ENCODE measurements at places on chromosomes 5 and 9. TPM values are rescaled to one million over a fixed set of nuclear protein-coding genes. Genes with fewer than 3 reads are reported as not detected.

CFAP77 gene
- not detected for total RNA-seq

TMEM171 gene
- total RNA-seq: 6.7 TPM

AQP7 gene
- total RNA-seq: not detected

DMRT3 gene
- not detected for total RNA-seq

SEMA5A gene
- 40.1 TPM for total RNA-seq

LAMC3 gene
- not detected for total RNA-seq

KCNV2 gene
- not detected for total RNA-seq

LMBRD2 gene
- total RNA-seq: 28.2 TPM

DNA sequence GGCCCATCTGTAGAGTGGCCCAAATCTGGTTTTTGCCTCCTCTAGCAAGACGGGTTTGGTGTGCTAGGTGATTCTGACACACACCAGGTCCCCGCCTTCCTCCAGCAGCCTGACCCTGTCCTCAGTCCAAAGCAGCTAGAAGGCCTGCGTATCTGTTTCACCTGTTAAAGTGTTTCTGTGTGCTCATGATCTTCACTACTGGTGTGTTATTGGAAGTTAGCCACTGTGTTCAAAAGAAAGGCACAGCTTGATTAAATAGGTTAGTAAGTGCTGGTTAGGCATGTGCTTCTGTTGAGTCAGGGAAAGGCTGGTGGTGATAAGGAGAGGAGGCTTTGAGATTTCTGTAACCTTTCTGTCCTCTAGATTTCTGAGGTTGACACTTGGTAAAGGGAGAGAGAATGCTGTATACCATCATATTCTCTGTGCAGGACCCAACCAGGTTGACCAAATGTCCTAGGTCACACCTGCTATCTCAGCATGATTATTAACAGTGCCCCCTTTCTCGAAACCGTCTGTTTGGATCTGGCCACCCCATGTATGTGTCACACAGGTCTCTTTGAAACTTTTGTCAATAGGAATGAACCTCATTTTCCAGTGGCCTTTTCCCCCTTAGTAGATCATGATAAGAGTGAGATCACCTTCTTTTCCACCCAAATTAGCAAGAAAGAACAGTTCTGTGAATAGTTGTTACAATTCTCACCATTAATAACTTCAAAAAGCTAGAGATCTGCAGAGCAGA lies 58.8 kb downstream of the ARHGAP26 start:
- no peak for DNase-seq

DNA sequence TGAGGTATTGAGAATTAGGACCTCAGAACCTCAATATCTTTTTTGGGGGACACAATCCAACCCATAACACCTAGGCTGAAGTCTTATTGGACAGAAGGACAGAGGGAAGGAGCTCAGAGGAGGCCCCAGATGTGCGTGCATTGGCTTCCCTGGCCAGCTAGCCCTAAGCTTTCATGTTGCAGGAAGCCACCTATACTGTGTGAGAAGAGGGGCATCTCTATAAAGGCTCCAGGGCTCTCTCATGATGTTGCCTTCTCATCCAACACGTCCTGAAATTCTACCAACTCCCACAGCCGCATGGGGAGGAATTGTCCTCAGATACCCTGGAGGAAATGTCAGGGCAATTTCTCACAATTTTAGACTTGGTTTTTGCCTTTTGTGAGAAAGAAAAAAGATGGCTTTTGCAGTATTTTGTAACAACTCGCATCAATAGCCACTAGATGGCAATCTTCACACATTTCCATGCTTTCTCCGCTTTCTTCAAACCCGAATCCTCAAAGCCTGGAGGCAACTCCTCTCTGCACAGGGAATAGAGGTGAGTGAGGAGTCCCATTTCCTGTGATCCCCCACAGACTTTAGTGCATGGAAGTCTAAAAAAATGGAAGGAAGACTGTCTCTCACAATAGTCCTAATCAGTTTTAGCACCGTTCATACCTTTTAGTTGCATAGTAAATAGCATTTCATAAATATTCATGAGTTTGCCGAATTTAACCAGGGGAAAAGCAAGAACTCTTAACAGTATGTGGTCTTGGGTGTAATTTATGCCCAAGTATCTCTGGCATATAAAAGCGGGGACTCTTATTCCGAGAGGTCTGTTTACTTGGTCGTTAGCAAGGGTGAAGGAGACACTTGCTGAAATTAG lies 7.4 kb upstream of the PPP3R2 start:
- peak; percentile 68 for DNase-seq

DNA sequence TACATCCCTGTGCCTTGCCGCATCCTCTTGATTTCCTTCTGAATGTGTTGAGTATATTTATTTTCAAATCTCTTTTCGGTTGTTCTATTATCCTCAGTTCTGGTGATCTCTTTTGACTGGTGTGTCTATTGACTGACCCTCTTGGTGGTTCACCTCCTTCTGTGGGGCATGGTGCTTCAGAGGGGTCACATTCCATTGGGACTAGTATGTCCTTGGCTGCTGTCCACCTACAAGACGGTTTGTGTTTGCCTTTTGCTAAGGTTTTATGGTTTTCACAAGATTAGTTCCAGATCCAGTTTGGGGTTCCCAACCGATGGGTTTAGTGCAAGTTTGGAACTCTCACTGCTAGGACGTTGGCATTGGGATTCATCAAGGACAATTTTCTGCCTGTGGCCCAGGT lies 66.6 kb downstream of the PHF2 start:
- peak; percentile 67 for DNase-seq

DNA sequence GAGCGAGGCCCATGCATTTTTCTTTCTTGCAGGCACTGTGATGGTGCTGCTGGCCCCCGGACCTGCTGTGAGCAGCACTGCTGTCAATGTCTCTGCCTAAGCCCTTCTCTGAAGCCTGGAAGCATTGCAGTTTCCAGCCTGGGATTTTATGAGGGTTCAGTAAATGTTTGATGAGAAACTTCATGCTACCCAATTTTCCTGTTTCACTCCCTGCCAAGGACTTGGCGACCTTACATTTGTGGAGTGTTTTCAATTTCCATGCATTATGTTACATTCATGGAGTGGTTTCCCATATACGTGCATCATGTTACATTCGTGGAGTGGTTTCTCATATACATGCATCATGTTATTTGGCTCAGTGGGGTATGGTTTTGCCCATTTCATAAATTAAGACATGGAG lies 90.7 kb upstream of the PTCH1 start:
- DNase-seq: no peak

GRCh38 chr5:140151144-140152021 lies 23.6 kb upstream of the CYSTM1 start:
- no peak for DNase-seq

GRCh38 chr5:64807520-64807919 lies 38.8 kb downstream of the CWC27 start:
- no peak for DNase-seq

DNA sequence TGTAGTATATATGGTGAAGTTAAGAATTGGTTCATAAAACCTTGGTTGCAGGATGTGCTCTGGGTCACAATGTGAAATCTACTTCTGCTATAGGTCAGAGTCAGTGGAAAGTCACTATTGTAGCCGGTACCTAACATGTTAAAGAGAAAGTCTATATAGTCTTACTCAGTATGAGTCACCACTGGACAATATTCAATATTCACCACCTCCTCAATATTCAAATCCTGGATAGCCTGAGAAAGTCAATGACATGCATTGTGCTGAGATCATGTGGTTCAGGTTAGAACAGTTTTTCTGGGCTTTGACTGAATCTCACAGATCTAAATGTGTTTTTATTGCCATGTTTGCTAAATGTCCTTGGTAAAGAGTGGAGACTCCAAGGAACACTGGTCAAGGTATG lies 108.8 kb downstream of the HMHB1 start:
- DNase-seq: peak; percentile 68

- peak; percentile 27 for DNase-seq
Observed at GRCh38 chr5:132103969-132104391, 30.4 kb downstream of the CSF2 start.

DNA sequence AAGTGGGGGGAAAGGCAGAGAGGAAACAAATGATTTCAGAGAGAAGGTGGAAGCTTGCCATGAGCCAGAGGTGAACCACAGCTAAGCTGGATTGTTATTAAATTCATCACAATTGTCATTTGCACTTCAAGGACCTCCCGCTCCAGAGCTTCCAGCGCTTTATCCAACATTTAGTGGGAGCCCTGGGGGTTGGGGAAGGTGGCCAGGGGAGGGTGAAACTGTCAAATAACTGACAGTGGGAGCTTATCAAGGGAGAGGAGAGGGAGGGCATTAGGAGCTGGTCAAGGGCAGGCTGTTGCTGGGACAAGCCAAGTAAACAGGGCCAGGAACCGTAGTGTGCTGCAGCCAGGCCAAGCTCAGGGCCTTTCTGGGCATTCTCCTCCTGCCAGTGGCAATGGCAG lies 71.5 kb downstream of the SIL1 start:
- no peak for DNase-seq

- peak; percentile 18 for DNase-seq
Observed at GRCh38 chr5:71652803-71653543, 65.8 kb downstream of the MCCC2 start.

GRCh38 chr9:92046676-92047075 lies 68.5 kb downstream of the SPTLC1 start:
- DNase-seq: no peak

DNA sequence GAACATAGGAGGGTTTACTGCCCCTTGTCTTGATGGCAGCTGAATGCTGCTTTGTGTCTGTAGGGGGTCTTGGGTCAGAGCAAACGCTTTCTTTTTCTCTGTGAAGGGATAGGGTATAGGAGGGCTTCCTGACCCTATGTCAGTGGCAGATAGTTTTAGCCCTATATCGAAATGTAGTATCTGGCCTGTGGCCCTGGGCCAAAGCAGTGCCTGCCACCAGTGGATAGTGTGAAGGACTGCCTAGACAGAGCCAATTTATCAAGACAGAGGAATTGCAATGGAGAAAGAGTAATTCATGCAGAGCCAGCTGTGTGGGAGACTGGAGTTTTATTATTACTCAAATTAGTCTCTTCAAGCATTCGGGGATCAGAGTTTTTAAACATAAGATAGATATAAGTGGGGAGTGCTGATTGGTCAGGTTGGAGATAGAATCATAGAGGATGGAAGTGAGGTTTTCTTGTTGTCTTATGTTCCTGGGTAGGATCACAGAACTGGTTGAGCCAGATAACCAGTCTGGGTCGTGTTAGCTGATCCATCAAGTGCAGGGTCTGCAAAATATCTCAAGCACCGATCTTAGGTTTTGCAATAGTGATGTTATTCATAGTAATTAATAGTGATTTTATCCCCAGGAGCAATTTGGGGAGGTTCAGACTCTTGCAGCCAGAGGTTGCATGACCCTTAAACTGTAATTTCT lies 178.5 kb downstream of the GDNF start:
- no peak for DNase-seq

DNA sequence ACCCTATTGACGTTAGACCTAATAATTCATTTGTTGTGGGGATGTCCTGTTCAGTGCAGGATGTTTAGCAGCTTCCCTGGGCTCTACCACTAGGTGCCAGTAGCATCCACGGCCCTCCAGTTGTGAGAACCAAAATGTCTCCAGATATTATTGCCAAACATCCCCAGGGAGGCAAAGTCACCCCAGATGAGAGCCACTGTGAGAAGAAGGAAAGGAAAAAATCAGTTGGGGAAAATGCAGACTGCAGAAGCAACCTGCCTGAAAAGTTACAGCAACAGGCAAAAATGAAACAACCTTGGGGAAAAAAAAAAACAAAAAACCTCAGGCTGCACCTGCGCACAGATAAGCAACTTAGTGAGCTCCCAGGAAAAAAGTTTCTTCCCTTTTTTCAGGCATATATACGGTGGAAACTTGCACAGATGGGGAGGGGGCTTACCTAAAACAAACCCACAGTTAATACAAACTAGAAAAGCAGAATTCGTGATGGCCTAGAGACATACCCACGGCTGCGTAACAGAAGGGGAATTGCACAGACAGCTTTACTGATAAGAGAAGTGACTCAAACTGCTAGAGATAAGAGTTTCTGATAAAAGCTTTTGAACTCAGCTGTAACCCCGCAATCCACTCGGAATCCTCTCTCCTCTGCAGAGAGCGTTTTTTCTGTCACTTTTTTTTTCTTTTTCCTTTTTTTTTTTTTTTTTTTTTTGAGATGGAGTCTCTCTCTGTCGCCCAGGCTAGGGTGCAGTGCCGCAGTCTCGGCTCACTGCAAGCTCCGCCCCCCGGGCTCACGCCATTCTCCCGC lies 29.8 kb upstream of the FBP1 start:
- DNase-seq: peak; percentile 90

GRCh38 chr9:132040808-132041207 lies 38.9 kb downstream of the MED27 start:
- DNase-seq: no peak

- DNase-seq: no peak
Observed at GRCh38 chr9:106482733-106483132, 380.2 kb upstream of the ZNF462 start.

DNA sequence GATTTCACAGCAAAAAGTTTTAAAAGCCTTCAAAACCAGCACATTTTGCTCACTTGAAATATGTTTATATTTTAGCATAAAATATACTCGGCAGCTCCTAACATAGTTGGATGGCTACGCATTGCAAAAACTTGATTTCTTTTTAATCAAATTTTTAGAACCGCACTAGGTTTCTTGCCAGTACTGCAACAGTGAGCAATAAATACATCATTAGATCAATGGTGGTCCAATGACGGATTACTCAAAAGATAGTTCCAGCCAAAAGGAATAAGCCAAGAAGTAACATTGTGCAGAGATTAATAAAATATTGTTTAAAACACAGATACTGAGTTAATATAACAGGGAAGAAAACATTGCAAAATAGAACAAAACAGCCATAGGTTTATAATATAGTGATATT lies 5.5 kb downstream of the MARCHF3 start:
- DNase-seq: no peak

GRCh38 chr9:103811462-103811861 lies 282.6 kb upstream of the SMC2 start:
- no peak for DNase-seq

DNA sequence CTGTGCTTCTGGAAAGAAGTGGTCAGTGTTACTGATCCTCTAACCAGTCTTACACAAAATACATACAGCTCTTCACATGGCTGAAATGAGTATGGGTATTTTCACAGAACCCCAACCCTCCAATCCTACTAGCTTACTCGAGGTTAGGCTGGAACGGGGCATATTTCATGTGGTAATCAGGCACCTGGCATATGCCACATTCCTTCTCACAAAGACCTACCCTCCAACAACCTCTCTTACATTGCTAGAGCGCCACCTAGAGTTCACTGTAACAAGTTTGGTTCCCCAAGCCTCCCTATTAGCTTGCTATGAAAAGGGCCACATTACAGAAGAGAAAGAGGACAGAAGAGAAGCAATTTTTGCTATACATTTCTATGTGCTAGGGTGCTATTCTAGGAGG lies 597.3 kb downstream of the PRELID2 start:
- peak; percentile 66 for DNase-seq

- DNase-seq: no peak
Observed at GRCh38 chr5:93596676-93597490, 13.9 kb downstream of the NR2F1 start.

Data from GM23248 (cell line).